RWPE1 (cell line): ENCODE measurements at places on chromosomes 4 and X.
A peak's percentile ranks its signal among the peaks of the same experiment; 100 is the strongest.

DNA sequence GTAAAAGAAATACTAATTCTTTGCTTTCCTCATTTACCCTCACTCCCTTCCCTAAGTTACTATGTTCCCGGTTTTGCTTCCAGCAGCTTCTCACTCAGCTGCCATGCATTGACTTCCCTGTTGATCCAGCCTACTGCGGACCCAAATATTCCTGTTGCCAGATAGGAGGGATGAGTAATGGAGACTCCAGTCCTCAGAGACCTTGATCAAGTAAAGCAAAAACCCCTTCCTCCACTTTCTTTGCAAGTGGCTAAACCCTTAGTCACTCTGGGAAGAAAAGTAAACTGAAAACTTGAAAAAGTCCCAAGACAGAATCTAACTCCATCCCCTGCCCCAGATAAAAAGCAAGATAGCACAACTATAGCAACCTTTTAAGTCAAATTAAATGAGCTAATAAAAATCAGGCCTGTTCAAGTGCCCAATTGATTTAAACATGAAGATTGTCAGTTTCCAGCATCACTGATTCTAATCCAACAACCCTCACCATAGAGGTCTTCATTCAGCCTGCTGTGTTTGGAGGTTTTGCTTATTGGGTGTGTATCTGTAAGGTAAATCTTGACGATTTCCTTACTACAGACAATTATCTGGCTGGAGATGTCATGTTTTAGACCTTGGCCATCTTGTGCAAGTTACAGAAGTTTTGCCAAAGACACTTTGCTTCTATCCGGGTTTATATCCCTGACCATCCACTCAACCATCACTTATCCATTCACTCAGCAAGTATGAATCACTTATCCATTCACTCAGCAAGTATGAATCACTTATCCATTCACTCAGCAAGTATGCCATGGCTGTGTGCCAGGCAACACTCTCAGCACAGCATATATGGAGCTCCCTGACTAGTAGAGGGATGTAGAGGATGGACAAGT lies 17.6 kb downstream of the FGFBP1 start:
- DNase-seq: peak; percentile 72

DNA sequence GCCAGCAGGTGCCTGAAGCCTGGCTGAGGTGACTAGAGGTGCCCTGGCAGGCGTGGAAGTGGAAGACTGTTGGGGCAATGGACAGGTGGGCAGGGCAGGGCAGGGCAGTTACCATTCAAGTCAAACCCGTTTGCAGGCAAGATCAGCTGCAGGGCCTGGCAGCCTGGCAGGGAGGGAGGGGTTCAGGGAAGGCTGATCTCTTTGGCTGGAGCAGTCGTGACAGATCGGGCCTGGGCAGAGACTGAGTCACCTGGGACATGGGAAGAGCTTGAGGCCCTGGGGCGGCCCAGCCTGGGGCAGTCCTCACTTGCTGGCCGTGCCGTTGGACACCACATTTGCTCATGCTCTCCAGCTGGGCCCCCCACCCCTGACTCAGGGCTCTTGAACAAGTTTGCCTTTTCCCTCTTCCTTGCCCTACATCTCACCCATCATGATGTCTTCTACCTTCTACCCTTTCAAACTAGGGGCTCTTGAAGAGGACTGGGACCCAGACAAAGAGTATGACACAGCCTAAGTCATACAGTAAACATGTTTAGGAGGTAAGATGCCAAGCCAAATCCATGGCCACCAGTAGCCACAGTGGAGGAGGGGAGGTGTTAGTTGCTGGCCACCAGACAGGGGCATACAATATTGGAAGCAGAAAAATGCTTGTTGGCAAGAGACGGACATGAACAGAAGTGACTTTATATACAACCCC lies 2.0 kb upstream of the ZNF185 start:
- peak; percentile 63 for DNase-seq

GRCh38 chr4:157838366-157838765 lies 334.5 kb downstream of the GASK1B start:
- no peak for DNase-seq

DNA sequence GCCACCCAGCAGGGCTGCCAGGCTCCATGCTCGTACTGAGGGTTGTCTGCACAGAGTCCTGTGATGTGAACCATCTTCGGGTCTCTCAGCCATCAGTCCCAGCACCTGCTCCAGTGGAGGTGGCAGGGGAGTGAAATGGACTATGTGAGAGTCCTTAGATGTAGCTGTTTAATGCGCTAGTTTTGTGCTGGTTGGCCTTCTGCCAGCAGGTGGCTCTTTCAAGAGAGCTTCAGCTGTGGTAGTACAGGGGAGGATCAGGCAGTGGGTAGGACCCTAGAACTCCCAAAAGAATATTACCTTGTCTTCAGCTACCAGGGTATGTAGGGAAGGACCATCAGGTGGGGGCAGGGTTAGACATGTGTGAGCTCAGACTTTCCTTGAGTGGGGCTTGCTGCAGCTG lies 1066.0 kb downstream of the GLUD2 start:
- no peak for DNase-seq

DNA sequence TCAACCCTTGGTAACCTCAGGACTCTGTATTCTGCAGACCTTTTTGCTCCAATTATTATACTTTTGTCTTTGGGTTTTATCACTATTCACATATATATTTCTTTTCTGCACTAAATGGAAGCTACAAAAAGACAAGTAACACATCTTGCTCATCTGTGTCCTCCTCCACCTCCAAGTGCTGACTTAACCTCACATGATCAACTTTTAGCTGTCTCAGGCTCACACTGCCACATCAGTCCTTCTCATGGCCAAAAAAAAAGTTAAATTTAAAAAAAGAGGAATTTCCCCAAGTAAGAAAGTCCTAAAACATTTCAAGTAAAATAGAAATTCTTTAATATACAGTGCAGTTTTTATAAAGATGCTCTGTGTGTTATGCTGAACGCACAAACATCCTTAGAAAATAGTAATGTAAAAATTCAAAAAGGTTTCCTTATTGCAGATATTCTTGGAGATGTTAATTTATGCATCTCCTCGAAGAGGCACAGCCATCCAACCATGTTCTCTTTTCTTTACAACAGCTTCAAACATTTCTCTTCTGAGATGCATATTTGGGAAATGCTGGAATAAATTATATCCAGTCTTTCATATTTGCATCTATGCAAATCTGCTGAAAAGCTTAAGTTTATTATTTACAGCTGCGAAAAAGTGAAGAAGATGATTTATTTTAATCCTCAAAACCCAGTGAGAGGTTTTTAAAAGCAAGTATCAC lies 37.6 kb downstream of the ARAP2 start:
- DNase-seq: no peak

DNA sequence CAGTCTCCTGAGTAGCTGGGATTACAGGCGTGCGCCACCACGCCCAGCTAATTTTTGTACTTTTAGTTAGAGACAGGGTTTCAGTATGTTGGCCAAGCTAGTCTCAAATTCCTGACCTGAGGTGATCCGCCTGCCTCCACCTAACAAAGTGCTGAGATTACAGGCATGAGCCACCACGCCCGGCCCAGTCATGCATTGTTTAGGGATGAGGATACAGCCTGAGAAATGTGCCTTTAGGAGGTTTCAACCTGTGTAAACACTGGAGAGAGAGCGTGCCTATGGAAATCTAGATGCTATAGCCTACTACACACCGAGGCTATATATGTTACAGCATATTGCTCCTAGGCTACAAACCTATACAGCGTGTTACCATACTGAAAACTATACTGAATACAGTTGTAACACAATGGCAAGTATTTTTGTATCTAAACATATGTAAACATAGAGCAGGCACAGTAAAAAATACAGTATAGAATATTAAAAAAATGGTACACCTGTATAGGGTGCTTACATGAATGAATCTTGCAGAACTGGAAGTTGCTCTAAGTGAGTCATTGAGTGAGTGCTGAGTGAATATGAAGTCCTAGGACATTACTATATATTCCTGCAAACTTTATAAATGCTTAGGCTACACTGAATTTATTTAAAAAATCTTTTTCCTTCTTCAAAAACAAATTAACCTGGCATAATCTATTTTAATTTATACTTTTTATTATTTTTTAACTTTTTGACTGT lies 588.2 kb upstream of the ADGRL3 start:
- peak; percentile 70 for DNase-seq

DNA sequence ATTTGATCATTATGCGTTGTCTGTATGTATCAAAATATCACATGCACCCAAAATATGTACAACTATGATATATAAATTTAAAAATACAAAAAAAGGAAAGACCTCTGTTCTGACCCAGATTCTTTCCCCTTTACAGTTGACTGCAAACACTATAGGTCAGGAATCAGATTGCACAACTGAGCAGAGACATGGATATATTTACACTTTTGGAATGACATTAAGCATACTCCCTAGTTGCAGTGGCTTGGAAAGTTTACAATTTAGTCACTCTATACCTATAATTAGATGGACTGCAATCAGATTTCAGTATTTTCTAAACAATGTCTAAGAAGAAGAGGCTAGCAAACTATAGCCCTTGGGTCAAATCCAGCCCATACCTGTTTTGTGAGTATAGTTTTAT lies 98.5 kb upstream of the INPP4B start:
- no peak for DNase-seq

GRCh38 chr4:113040793-113041192 lies 8.7 kb upstream of the ANK2 start:
- no peak for DNase-seq

GRCh38 chr4:169305173-169305572 lies 34.4 kb upstream of the SH3RF1 start:
- no peak for DNase-seq

- no peak for DNase-seq
Measured at GRCh38 chrX:130933358-130933757, 30.3 kb upstream of the ENOX2 start.

- DNase-seq: peak; percentile 26
Measured at GRCh38 chrX:103488332-103488731, 31.0 kb downstream of the RAB40A start.
